ENCODE measurements at places on chromosomes 16 and 17.

DNA sequence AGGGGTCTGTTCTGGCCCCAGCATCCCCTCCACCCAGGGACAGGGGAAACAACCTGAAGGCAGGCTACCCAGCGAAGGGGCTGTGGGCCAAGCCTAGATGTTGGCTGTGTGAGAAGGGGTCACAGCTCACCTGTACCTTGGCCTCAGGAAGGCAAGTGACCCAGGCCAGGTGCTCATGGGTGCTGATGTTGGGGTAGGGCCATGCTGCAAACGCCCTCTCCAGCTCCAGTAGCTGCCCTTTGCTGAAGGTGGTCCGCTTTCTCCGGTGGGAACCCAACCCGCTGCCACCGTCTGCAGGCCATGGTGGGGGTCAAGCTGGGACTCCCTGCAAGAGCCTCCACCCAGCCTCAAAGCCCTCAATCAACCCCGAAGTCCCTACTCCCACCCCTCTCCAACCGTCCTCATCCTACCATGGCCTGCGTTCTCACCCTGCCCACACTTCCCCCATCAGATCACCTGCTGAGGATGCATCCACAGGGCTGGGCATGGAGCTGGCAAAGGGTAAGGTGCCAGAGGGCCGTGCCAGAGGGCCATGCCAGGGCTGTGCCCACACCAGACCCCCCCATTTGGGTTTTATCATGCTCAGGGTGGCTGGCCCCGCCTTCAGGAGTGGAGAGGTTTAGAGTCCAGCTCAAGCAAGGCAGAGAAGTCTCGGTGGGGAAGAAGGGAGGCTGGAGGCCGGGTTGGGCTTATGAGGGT is at the start of gene SEBOX:
Gene SEBOX (minus strand): TSS at position 535 of the 699 bp plus-strand sequence. CDS start 48 bp downstream, at position 487.
- DNase-seq: no peak

- no peak for DNase-seq
Observed at GRCh38 chr16:1781758-1782407, 488 bp downstream of the SPSB3 start.

DNA sequence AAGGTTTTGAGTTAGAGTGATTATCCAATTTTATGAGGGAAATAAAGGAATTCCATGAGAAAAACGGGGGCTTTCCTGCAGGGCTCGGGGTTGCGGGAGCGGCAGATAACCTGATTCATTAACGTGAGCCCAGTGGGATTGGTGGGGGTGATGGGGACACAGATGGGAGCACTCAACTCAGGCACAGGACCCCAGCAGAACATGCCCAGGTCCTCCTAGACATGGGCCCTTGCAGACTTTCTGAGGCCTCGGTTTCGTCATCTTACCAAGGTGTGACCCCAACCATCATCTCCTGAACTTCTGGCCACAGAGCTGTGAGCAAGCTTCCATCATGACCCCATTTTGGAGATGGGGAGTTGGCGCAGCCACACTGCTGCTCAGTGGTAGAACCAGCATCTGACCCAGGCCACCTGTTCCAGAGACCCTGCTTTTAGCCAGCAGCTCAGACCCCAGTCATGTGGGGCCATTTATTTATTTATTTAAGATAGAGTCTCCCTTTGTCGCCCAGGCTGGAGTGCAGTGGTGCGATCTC is 22.3 kb downstream of the CARHSP1 start:
- DNase-seq: no peak

DNA sequence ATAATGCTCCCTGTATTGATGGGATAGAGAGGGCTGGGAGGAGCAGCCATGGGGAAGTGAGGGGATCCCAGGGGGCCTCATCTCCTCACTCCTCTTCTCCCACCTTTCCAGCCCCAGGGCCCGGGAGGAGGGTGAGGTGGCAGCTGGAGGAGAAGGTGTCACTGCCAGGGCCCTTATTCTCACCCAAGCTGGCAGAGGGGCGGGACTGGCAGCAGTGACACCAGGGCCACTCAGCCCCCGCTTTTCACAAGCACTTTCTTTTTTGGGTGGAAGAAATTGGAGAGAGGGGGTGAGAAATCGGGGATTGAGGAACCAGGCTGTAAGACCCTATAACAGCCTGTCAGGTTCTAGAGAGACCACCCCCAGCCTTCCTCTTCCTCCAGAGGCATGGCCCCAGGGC is 2.4 kb upstream of the TBX21 start:
- DNase-seq: no peak

- no peak for DNase-seq
Observed at GRCh38 chr17:65228734-65229620, 91.8 kb downstream of the RGS9 start.

DNA sequence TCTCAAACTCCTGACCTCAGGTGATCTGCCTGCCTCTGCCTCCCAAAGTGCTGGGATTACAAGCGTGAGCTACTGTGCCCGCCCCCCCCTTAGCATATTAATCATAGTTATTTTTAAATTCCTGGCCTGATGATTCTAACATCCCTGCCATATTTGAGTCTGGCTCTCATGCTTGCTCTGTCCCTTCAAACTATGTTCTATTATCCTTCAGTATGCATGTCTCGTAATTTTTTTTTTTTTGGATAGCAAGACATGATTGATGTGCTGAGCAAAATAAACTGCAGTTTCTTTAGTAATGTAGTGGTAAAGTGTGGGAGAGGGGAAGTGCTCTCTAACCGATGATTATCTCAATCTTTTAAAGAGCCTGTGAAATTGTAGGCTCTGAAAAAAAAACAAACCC is 34.3 kb upstream of the TMEM92 start:
- DNase-seq: no peak

- DNase-seq: no peak
Observed at GRCh38 chr16:89051521-89052166, 42.0 kb upstream of the ACSF3 start.

GRCh38 chr17:58335779-58336455 is 7.3 kb upstream of the TSPOAP1 start:
- no peak for DNase-seq

GRCh38 chr17:27264068-27264812 is 29.7 kb upstream of the WSB1 start:
- DNase-seq: no peak

DNA sequence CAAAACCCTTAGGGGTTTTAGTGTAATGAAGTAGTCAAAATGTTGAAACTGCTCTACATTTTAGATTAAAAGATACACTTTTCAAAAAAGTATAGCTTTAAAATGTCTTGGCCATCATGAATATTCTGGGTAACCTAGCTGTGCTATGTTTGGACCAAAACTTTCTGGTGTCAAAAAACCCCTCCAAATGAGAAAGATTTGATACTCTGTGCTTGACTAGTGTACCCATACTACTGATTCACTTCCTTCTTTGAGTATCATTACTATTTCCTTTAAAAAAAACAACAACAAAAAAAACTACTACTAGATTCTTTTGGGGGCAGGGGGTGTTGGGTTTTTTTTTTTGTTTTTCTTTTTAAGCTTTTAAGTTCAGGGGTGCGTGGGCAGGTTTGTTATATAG is 37.3 kb downstream of the PTRH2 start:
- DNase-seq: no peak
